ENCODE measurements at places on chromosomes 1 and 21. TPM values are rescaled to one million over a fixed set of nuclear protein-coding genes. Genes with fewer than 3 reads are reported as not detected.

The SRSF11 gene
- polyA plus RNA-seq: 189 TPM

The C8A gene
- polyA plus RNA-seq: 6.1 TPM

The UQCRHL gene
- 1.8 TPM for polyA plus RNA-seq

The RWDD3 gene
- polyA plus RNA-seq: 23.0 TPM

The TMEM125 gene
- 43.1 TPM for polyA plus RNA-seq

The CHI3L1 gene
- polyA plus RNA-seq: 25.3 TPM

The NR1I3 gene
- polyA plus RNA-seq: 8.1 TPM

The INTS7 gene
- polyA plus RNA-seq: 11.8 TPM

The KRTAP11-1 gene
- not detected for polyA plus RNA-seq

The DDR2 gene
- 21.6 TPM for polyA plus RNA-seq

- no peaks in the 10 kb centered on the region for H3K27me3 ChIP-seq
- no peak overlapping the region for H3K27ac ChIP-seq
- DNase-seq: peak; percentile 84
- no peaks in the 10 kb centered on the region for H3K36me3 ChIP-seq
- no peak overlapping the region for H3K4me3 ChIP-seq
Measured at GRCh38 chr1:35544976-35545375, 12.2 kb downstream of the KIAA0319L start.

DNA sequence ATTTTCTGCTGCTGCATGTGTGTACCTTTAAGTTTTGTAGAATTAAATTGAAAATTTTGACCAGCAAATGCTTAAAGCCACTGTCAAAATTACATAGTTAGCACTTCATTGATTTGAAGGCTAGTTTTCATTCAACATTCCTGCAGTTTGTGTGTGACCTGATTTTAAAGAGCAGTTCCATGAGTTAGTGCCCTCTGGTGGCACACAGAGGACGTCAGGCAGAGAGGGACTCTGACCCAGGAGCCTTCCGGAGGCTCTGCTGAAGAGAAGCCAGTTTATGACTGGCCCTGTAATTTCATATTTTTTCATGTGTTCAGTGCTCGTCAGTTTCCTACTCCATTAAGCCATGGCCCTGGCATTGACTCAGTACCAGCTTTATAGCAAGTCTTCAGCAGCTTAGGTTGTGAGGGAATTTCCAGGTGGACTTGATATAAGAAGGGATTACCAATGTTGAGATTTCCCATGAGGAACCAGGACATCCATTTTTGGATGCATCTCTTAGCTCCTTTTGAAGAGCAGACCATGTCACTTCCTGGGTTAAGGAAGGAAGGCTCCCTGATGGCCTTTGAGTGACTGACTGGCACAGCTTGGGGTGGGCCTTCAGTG, 104.7 kb downstream of the CAMTA1 start:
- no peaks in the 10 kb centered on the region for H3K4me1 ChIP-seq
- no peak overlapping the region for H3K27ac ChIP-seq
- no peaks in the 10 kb centered on the region for H3K27me3 ChIP-seq
- DNase-seq: peak; percentile 82

- H3K27me3 ChIP-seq: no peaks in the 10 kb centered on the region
- H3K27ac ChIP-seq: no peak overlapping the region
- no peak overlapping the region for H3K4me3 ChIP-seq
- H3K36me3 ChIP-seq: peaks cover 3% of the 10 kb centered on the region
Measured at GRCh38 chr1:156973417-156973816, 53.0 kb downstream of the LRRC71 start.

GRCh38 chr1:204989266-204990058, 53.5 kb upstream of the CNTN2 start:
- no peak overlapping the region for H3K4me3 ChIP-seq
- peaks cover 15% of the 10 kb centered on the region for H3K27me3 ChIP-seq
- H3K36me3 ChIP-seq: no peaks in the 10 kb centered on the region

GRCh38 chr1:2887941-2888855, 86.7 kb upstream of the TTC34 start:
- no peaks in the 10 kb centered on the region for H3K27me3 ChIP-seq
- H3K4me3 ChIP-seq: no peak overlapping the region

DNA sequence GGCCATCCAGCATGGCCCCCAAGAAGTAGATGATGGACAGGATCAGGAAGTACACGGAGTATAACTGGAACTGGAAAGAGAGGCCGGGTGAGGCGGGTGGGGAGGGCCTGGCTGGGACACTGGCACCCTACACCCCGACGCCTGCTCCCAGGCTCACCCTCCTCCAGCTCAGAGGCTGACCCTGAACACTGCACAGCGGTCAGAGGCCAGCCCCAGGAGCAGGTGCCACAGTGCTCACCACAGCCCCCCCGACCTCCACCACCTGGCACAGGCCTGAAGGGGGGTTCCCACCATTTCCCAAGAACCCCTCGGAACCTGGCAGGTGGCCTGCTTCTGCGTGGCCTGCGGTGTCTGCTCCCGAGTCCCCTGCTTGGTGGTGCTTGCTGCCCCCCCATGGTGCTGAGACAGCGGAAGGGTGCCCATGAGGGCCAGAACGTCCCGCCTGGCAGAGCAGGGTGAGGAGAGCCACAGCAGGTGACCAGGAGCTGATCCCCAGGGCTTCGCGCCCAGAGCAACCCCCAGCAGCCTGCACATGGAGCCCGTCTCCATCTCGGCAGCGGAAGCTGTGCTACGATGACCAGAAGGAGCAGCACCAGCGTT, 26.1 kb downstream of the SLC19A1 start:
- no peak overlapping the region for H3K4me3 ChIP-seq
- H3K4me1 ChIP-seq: no peaks in the 10 kb centered on the region
- no peaks in the 10 kb centered on the region for H3K36me3 ChIP-seq
- DNase-seq: no peak

Data from hepatocyte (in vitro differentiated cells).